Stimulated activated naive CD8-positive, alpha-beta T cell treated with anti-CD3 and anti-CD28 coated beads, Interleukin-15, Interleukin-2, amounts not matched to agents 100 U/mL and 50 U/mL, for 24 hours (primary cell): ENCODE measurements at places on chromosomes 5 and 9.

GRCh38 chr5:14946815-14947620 is 75.4 kb upstream of the ANKH start:
- DNase-seq = no peak

- DNase-seq = peak; percentile 24
These were observed 750 bp downstream of the DNM1 start for GRCh38 chr9:128203707-128204551.

DNA sequence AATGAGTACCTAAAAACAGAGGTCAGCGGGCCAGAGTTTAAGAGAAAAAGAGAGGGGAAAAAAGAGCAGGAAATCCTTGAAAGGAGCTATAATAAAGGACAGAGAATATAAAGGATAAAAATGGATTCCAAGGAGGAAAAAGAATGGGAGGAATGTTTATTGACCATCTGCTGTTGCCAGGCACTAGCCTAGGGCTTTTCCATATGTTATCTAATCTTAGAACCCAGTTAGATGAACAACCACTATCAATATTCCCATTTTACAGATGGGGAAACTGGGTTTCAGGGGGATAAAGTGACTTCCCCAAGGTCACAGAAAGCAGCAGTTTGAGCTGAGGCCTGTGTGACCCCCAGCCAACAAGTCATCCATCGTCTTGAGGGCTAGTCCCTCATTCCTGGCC is 232.5 kb downstream of the NR3C1 start:
- no peak for DNase-seq

- DNase-seq = no peak
These were observed 234.6 kb downstream of the CACNA1B start for GRCh38 chr9:138112090-138112748.

DNA sequence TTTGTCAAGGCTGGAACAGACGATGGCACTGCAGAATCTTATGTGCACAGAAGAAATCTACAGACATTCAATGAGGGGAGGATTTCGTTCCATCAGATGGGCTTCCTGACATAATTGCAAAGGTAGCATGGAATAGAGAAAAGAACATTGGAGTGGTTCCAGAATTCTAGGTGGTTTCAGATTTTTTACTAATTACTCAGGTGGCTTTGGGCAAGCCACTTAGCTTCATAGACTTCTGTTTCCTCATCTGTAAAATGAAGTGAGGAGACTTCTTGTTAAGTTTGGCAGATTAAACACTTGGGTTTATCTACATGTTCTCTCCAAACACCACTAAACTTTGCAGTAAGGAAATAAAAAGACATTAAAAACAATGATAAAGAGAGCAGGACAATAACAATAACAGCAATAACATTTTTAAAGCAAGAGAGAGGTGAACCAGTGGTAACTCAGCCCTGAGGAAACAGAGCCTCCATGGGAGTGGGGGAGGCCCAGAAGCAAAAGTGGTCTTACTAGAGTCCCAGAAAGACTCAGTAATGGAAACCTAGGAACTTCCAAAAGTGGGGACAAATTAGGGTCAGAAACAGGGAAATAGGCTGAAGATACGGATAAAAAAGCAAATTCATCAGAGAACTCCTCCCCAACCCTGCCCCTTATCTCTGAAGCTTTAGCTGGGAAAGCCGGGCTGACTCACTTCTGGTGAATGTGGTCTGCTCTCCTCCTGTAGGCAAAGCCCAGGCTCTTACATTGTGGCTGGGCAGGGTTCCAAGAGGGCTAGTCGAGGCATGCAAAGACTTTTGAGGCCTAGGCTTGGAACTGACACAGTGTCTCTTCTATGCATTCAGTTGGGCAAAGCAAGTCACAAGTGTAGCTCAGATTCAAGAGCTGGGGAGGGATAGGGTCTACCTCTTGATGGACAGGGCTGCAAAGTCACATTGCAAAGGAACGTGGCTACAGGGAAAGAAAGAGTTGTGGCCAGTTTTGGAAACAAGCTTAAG is 11.8 kb upstream of the ACTBL2 start:
- peak; percentile 62 for DNase-seq

- DNase-seq = no peak
These were observed 4.4 kb downstream of the ABL1 start for GRCh38 chr9:130839132-130840111.

GRCh38 chr5:141681695-141682641 is at the start of gene ARAP3:
Gene ARAP3, minus strand, starts transcription at chr5:141682230. Its CDS starts 1,744 bp downstream, at chr5:141680486.
- DNase-seq = peak; percentile 68

DNA sequence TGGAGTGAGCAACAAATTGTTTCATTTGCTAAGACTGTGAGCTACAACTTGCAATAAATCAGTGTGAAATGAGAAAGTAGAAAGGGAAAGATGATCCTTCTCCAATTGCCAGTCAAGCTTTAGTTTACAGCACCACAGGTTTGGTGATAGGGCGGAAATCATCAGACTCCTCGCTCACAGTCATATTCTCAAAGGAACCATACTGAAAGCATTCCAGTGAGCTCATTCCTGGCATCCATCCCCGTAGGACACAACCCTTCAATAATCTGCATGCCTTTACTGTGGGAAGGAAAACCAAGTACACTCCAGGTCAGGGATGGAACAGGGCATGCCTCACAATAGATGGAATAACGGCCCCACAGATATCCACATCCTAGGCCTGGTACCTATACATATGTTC is 80.7 kb downstream of the FSTL4 start:
- no peak for DNase-seq

GRCh38 chr5:150256410-150257064 is 33.0 kb downstream of the CAMK2A start:
- DNase-seq = no peak

DNA sequence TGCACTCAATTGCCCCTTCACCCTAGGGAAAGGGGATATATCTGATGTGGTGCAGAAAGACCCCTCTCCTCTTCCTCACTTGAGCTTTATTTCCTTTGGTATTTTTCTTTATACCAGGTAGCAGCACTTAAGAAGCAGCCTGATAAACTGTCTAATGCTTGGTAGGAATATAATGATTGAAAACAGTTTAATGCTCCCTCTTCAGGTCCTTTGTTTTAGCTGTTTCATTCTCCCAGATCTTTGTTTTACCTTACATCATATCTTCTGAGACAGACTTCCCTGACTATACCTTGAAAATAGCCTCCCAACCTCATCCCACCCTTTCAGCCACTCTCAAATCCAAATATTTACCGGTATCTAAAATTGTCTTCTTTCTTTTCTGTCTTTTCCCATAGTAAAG is 87.9 kb downstream of the NUDT12 start:
- no peak for DNase-seq

GRCh38 chr9:133953621-133953975 is 38.5 kb downstream of the VAV2 start:
- DNase-seq = no peak

- no peak for DNase-seq
These were observed 165.0 kb upstream of the ZNF462 start for GRCh38 chr9:106697750-106698502.
